Activated effector memory CD4-positive, alpha-beta T cell treated with Interleukin-2 at 50 U/mL for 16 hours (primary cell): ENCODE measurements at places on chromosomes 12 and 14.

DNA sequence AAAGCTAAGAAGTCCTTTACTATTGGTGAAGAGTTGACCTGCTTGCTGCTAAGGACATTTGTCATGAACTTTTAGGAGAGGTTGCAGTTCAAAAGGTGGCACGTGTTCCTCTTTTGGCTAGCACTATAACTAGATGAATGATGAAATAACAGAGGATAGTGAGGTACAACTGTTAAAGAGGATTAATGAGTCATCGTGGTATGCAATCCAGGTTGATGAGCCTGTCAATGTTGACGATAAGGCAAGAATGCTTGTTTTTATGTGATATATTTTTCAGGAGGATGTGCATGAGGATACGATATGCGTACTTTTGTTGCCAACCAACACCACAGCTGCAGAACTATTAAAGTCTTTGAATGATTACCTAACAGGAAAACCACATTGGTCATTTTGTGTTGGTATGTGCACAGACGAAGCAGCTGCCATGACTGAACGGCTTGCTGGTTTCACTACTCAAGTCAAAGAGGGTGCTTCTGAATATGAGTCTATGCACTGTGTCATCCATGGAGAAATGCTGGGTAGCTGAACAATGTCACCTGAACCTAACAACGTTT is 10.6 kb downstream of the CEP128 start:
- DNase-seq: peak; percentile 33

GRCh38 chr14:52913271-52913670 is 37.6 kb downstream of the FERMT2 start:
- no peak for DNase-seq

- DNase-seq: no peak
Observed at GRCh38 chr14:44847526-44848309, 114.0 kb downstream of the KLHL28 start.

- DNase-seq: no peak
Observed at GRCh38 chr14:60226298-60226697, 22.7 kb upstream of the PPM1A start.

DNA sequence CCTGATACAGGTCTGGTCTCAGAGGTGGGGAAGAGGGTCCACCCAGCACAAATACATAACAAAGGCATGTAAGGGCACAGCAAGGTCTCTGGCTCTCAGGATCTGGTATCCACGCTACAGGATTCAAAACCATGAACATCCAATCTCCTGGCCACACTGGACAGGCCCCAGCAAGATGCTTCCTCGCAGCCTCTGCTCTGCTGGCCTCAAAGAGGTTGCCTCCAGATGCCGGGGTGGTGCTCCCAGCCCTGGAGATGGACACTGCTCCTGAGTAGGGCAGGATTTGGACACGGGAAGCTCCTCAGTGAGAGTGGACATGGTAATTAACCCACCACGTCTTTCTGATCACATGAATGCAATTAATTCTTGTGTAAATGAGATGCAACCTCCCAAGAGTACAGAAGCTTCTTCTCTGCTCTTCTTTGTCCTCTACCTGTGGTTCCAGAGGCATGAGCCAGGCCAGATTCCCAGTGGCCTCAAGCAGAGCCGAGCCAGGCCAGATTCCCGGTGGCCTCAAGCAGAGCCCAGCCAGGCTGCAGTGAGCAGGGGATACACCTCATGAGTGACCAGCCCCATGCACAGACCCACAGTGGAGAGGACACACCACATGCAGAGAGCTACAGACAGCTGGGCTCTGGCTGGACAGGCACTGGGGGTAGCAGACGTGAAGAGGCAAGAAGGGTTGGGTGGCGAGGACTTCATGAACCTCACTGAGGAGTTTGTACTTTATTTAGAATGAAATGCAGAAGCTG is 186.4 kb downstream of the PIWIL1 start:
- no peak for DNase-seq
